Left renal pelvis (tissue), 4 donors: ENCODE measurements at places on chromosomes 13 and 19. TPM values are rescaled to one million over a fixed set of nuclear protein-coding genes. Genes with fewer than 3 reads are reported as not detected.

The ZNF726 gene
- 11.7 TPM for polyA plus RNA-seq

The PCP2 gene
- 1.3 TPM for polyA plus RNA-seq

The TMEM272 gene
- polyA plus RNA-seq = 0.22 TPM

The MBD3L2 gene
- not detected for polyA plus RNA-seq

The WDR87 gene
- not detected for polyA plus RNA-seq

The SLC10A2 gene
- polyA plus RNA-seq = not detected

The PPP1R15A gene
- polyA plus RNA-seq = 32.6 TPM

The MAG gene
- 11.2 TPM for polyA plus RNA-seq

The PGLYRP1 gene
- polyA plus RNA-seq = not detected

The N4BP2L1 gene
- 23.4 TPM for polyA plus RNA-seq

The PGPEP1 gene
- polyA plus RNA-seq = 15.5 TPM

The IGLON5 gene
- polyA plus RNA-seq = 2.8 TPM

DNA sequence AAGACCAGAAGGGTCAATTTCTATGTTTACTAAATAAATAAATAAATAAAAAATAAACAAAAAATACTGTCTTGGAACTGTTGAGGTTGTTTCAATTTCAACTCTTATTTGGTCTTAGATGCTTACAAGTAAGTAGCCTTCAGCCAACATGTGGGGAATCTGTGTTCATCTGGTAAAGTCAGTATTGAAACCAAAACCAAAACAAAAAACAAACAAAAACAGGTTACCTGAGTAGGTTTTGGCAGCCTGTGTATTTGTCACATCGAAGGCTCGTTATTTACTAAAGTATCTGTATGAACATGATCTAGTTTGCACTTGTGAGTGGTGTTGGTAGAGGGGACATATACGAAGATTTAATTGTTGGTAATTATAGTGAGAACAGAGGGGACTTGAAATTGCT is 471.5 kb downstream of the SLITRK5 start:
- no peak for DNase-seq

DNA sequence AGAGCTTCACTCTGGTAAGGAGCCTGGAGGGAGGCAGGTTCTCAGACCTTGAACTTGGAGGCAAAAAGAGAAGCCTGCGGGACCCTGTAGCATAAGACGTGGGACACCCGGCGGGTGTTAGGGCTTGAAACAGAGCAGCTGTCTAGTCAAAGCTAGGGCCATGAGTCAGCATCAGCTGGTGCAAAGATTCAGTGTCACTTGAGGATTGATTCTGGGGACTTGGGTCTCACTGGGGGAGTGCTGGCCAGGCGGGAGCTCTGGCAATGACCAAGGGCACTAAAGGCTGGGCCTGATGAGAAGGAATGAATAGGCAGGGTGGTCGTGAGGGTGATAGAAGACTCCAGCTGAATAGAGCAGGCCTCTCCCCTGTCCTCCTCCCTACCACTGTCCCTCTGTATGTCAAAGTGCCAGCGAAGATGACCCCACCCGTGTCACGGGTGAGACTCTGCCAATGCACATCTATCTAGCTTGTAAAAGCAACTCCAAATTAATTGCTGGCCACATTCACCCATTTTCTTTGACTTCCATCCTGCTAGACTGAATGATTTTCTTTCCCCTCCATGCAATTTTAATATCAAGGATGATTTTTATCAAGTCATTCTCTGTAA is 97.1 kb downstream of the MBNL2 start:
- no peak for DNase-seq

- peak; percentile 12 for DNase-seq
Observed at GRCh38 chr13:42649831-42650230, 75.9 kb downstream of the TNFSF11 start.

- no peak for DNase-seq
Observed at GRCh38 chr19:1284979-1285736, 515 bp upstream of the EFNA2 start.

GRCh38 chr19:42254089-42254849 is 659 bp downstream of the ERF start:
- DNase-seq = no peak

DNA sequence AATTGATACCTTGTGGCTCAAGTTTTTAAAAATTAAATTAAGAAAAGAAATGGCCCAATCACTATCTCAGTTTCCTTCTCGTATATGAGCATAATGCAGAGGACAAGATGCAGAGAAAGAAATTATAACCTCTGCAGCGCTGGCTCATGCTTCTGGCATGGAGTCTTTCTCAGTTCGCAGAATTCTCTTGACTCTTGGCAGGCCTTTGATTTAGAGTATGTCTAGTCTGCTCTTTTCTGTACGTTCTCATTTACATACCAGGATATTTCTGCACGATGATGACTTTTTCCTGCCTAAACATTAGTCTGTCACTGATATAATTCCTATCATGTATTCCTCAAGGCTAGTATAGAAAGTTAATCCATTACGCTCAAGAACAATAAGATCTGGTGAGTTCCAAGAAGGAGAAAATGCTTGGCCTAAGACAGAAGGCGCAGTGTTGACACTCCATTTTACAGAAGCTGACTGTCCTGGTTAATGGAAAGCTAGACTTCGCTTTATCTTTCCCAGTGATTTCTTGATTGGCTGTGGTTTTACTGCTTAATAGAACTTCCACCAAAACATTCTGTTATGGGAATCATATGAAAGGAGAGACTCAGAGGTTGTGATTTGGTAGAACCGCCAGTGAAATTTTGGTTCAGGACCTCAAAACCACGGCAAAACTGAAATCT is 1.7 kb upstream of the SMAD9 start:
- DNase-seq = no peak

GRCh38 chr19:17406046-17406886 is 836 bp upstream of the BST2 start:
- no peak for DNase-seq

- DNase-seq = no peak
Observed at GRCh38 chr19:33468361-33469170, 53.0 kb downstream of the PEPD start.

DNA sequence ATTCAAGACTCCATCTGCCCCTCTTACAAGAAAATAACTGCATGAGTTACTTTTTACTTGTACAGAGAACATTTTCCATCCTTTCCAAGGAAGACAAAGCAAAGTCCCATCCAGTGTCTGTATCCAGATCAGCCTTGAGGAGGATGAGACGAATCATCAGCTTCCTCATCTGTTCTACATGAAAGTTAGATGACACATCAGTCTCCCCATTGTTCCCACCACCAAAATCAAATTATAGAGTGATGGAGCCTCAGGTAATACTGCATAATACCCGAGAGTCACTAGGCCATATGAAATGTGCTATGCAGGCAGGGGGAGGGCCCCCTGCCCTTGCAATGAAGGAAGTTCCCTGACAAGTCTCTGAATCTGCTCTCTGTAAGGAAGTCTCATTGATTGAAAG is 1244.6 kb upstream of the SLC10A2 start:
- DNase-seq = no peak

GRCh38 chr19:39413272-39413910 is 922 bp downstream of the PLEKHG2 start:
- no peak for DNase-seq

GRCh38 chr13:60696602-60697001 is 299.6 kb downstream of the TDRD3 start:
- no peak for DNase-seq

GRCh38 chr19:45156751-45157150 is 4.0 kb downstream of the NKPD1 start:
- no peak for DNase-seq

DNA sequence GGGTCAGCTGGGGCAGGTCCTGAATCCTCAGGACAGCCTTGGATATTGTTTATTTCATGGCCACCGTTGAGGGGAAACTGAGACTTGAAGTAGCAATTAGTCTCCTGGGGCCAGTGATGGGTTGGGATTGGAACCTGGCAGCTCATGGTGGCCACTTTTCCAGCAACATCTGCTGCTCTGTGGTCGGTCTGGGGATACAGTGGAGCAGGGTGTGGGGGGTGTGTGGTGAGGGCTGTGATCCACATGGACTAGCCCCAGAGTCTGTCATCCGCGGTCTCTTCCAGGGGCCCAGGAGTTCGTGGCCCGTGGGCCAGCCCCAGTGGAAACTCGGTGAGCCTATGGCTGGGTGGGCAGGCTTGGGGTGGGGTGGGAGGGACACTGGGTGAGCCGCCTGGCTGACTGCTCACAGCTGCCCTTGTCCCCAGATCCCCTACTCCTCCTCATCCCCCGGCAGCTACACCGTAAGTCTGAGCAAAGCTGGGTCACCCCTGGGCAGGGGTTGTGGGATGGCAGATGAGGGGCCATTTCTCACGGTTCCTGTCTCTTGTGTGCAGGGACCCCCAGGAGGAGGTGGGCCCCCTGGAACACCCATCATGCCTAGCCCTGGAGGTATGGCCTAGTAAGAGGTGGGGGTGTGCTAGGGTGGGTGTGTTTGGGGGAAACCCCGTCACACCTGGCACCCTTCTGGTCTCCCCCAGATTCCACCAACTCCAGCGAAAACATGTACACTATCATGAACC is 5.5 kb downstream of the ISYNA1 start:
- DNase-seq = no peak

- no peak for DNase-seq
Observed at GRCh38 chr19:28889941-28890670, 322.8 kb downstream of the UQCRFS1 start.

GRCh38 chr19:14901675-14902260 is 15.8 kb upstream of the OR7A17 start:
- no peak for DNase-seq

- DNase-seq = no peak
Observed at GRCh38 chr19:48344892-48345291, 18.8 kb downstream of the TMEM143 start.

DNA sequence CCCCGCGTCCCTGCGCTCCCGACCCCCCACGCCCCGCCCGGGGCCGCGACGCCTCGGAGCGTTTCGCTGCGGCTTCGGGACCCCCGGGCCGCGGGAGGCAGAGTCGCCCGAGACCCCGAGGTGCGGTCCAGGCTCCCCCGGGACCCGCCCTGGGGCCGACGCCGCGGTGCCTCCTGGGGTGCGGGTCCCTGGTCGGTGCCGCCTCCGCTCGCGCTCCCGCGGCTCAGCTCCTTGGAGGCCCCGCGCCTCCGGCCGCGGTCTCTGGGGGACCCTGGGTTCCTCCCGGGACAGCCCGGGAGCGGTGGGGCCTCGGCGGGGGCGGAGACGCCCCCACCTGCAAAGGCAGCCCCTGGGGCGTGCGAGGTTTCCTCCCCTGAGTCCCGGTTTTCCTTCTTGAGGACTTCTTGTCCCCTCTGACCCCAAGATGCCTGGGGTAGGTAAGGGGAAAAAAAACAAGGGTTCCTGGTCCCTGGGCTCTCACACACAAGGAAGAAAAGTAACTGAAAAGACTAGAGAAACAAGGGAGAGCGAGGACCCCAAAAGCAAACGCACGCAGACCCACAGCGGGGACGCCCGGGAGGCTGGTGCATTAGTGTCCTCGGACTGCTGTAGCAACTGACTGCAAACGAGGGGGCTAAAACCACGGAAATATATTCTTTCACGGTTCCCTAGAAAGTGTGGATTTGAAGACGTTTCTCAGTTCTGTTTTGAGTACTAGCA is 740 bp downstream of the ZNF555 start:
- no peak for DNase-seq

- DNase-seq = no peak
Observed at GRCh38 chr13:108326309-108326708, 56.8 kb downstream of the TNFSF13B start.

GRCh38 chr13:40562975-40563349 is 103.5 kb downstream of the FOXO1 start:
- DNase-seq = no peak

DNA sequence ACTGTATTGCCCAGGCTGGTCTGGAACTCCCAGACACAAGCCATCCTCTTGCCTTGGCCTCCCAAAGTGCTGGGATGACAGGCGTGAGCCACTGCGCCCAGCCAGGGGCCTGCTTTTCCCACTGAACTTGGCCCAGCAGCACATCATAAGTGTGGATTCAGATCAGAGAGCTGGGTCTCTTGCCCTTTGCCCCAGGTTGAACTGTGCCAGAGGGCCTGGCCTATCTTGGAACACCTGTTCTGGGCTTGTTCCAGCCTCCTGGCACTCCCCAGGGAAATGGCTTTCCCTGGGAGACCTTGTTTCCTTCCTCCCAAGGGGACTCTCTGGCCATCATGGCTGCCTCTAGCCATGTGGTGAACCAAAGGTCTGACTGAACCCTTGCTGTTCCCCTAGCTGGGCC is 3.4 kb downstream of the CC2D1A start:
- DNase-seq = no peak

GRCh38 chr19:42199440-42200115 is 17.9 kb downstream of the DEDD2 start:
- no peak for DNase-seq

DNA sequence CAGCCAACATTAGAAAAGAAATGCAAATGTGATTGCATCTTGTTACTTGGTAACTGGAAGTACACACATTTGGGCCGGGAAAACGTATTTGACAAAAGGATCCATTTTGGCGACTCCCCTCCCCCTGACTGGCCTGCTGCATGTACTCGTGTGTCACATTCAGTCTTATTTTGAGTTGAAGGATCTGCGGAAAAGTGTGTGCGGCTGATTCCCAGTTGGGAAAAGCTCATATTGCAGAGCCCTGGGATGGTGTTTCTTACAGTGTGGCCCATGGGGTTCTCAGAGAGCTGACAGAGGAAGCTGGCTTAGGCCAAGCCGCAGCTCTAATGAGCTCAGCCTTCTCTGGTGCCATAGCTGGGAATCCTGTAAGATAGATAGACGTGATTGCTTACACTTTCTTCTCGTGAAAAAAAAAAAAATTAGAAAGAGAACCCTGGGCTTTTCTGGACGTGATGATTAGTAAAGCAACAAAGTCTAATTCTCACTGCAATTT is 170.3 kb upstream of the ARGLU1 start:
- no peak for DNase-seq

- DNase-seq = no peak
Observed at GRCh38 chr13:36362914-36363313, 16.7 kb upstream of the SPART start.

DNA sequence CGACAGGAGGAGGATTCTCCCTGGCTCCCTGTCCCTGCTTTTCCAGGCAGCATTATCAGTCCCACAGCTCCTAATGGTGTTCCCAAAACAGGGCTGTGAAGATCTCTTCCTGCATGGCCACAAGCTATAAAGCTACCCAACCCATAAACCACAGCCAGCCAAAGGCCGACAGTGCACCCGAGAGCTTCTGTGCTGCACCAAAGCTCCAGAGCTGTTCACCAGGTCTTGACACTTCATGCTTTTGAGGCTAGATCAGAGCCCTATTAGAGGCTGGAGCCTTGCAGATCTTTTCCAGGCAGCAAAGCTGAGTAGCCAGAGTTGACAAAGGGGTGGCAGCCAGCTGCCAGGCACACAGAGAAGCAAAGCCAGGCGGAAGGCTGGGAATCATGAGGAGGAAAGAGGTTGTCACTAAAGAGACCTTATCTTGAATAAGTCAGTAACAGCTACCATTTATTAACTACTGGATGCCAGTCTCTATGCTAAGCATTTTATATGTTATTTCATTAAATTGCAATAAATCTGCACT is 180.4 kb downstream of the KATNAL1 start:
- DNase-seq = no peak
